ENCODE measurements at places on chromosomes 7 and 10. TPM values are rescaled to one million over a fixed set of nuclear protein-coding genes. Genes with fewer than 3 reads are reported as not detected.

IDI2 gene
- 2.9 TPM for total RNA-seq

DNA sequence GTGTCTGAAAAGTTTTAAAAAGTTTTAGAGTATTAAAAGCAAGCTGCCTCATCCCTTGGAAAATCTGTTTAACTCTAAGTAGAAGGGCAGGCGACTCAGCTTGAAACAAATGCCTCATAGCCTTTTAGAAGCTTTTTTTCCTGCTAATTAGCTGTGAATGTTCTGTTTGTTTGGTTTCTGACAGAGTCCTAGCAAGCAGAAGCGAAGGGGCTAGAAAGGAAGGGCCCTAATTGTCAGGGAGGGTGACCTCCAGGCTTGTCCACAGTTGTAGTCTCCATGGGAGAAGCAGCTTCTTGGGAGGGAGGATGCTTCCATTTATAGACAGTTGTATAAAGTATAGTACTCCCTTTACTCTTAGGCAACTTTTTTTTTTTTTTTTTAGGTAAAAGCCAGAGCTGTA is 90.9 kb downstream of the DNAJC1 start:
- no peak overlapping the region for H3K27ac ChIP-seq
- no peaks in the 10 kb centered on the region for H3K27me3 ChIP-seq
- DNase-seq = no peak
- peaks cover 9% of the 10 kb centered on the region for H3K36me3 ChIP-seq
- H3K4me3 ChIP-seq = no peak overlapping the region
- H3K4me1 ChIP-seq = no peaks in the 10 kb centered on the region

BEND7 gene
- 30.3 TPM for total RNA-seq

ATP6V0A4 gene
- total RNA-seq = not detected

ERVW-1 gene
- total RNA-seq = 0.18 TPM

GRCh38 chr10:116815641-116816415 is 33.5 kb upstream of the ENO4 start:
- H3K27ac ChIP-seq = no peak overlapping the region
- no peaks in the 10 kb centered on the region for H3K36me3 ChIP-seq
- H3K4me1 ChIP-seq = no peaks in the 10 kb centered on the region
- DNase-seq = no peak
- peaks cover 87% of the 10 kb centered on the region for H3K27me3 ChIP-seq

SNX10 gene
- total RNA-seq = 55.0 TPM

DNA sequence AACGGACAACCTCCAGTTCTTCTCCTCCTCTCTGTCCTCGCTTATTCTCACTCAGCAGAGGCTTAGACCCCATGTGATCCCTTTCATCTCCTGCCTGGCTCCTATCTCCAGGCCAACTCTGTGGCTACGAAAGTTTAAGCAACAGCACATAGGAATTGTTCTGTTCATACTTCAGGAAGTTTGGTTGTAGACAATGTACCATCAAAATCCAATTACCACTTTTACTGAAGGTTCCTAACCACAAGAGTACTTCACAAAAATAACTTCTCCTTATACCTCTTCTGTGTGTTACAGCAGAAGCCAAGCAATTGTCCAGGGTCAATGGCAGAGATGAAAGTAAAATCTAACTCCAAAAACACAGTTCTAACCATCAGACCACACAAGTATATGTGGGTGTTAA is 80.0 kb downstream of the SLC25A13 start:
- no peak overlapping the region for H3K27ac ChIP-seq
- DNase-seq = no peak
- no peaks in the 10 kb centered on the region for H3K36me3 ChIP-seq
- peaks cover 3% of the 10 kb centered on the region for H3K4me1 ChIP-seq

DNA sequence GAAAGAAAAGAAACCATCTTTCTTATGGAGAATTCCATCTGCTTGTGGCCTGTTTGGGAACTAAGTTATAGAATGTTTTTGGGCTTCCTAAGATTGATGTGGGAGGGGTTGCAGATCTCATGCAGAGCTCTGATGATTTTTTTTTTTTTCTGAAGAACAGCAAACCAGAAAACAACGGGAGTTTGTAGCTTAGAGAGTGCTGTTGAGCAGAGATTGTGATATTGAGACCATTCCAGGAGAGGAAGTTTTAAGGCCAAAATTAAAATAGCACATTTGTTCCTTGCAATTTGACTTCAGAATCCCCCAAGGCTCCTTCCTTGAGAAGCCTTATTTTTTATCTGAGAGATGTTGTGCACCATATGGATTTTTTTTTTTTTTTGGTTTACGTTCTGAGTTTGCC is 159.5 kb upstream of the NRP1 start:
- peak; percentile 61 for DNase-seq
- H3K27me3 ChIP-seq = no peaks in the 10 kb centered on the region
- H3K27ac ChIP-seq = no peak overlapping the region
- H3K4me3 ChIP-seq = no peak overlapping the region
- peaks cover 9% of the 10 kb centered on the region for H3K4me1 ChIP-seq
- no peaks in the 10 kb centered on the region for H3K36me3 ChIP-seq

- H3K27ac ChIP-seq = no peak overlapping the region
- H3K27me3 ChIP-seq = no peaks in the 10 kb centered on the region
- no peak for DNase-seq
Measured at GRCh38 chr7:142024547-142024946, 28.9 kb downstream of the MGAM start.

DNA sequence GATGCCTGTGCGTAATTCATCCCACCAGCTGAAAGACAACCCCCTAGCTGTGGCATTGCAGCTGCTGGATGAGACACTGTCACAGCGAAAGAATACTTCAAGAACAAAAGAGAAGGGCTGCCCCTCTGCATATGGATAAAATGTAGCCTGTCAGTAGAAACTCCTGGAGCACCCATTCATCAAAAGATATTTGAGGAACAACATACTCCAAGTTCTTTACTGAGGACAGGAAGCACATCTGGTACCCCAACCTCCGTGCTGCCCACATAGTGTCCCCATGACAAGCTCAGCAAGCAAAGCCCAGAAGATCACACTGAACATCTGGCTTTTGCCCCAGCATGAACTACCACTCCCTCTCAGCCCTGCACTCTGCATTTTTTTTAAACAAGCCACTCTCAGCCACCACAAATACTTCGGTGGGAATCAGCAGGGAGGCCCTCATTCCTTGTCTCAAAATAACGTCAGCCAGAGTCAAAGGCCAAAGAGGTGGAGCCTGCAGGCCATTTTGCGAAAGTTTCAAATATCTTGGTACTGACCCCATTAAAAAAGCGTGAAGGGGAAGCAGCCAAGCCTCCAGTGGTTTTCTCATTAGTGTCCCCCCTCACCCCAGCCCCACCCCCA is 1.7 kb downstream of the CREB3L2 start:
- H3K27me3 ChIP-seq = no peaks in the 10 kb centered on the region
- no peaks in the 10 kb centered on the region for H3K36me3 ChIP-seq
- peak overlapping the region; percentile 95 for H3K4me3 ChIP-seq
- peaks cover 61% of the 10 kb centered on the region for H3K4me1 ChIP-seq
- peak overlapping the region; percentile 97 for H3K27ac ChIP-seq
- DNase-seq = peak; percentile 89

CPA4 gene
- total RNA-seq = not detected

GRCh38 chr7:135409845-135410542 is 99.9 kb downstream of the CNOT4 start:
- no peak overlapping the region for H3K4me3 ChIP-seq
- no peaks in the 10 kb centered on the region for H3K27me3 ChIP-seq
- DNase-seq = no peak
- H3K27ac ChIP-seq = no peak overlapping the region

DNA sequence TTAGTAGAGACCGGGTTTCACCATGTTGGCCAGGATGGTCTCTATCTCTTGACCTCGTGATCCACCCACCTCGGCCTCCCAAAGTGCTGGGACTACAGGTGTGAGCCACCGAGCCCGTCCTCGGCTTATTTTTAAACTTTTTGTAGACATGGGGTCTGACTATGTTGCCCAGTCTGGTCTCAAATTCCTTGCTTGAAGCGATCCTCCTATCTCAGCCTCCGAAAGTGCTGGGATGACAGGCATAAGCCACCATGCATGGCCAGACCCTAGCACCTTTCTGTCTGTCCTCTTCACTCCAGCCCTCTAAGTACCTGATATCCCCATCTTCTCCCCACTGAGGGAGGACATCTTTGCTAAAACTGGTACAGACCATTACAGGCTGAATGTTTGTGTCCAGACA is 41.4 kb downstream of the TMEM130 start:
- no peak overlapping the region for H3K4me3 ChIP-seq
- H3K27me3 ChIP-seq = peaks cover 17% of the 10 kb centered on the region
- no peak for DNase-seq
- no peaks in the 10 kb centered on the region for H3K4me1 ChIP-seq

DNA sequence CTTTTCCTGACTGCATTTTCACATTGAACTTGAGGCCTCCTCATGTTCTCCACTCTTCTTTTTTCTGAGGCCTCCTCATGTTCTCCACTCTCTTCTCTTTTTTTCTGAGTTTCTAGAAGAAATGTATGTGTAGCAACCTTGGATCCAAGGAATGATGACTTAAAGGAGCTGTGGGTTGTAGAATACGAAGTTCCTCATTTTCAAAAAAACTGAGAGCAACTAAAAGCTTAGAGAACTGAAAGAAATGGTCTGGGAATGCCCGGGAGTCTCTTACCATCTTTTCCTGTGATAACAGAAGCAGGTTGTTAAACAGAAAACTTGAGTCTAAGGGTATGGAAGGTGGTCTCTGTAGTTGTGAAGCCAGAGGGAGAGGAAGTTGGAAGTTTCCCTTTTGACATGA is 32.8 kb downstream of the MRPS33 start:
- H3K27me3 ChIP-seq = no peaks in the 10 kb centered on the region
- no peak overlapping the region for H3K27ac ChIP-seq
- no peak for DNase-seq
- no peaks in the 10 kb centered on the region for H3K36me3 ChIP-seq

DNA sequence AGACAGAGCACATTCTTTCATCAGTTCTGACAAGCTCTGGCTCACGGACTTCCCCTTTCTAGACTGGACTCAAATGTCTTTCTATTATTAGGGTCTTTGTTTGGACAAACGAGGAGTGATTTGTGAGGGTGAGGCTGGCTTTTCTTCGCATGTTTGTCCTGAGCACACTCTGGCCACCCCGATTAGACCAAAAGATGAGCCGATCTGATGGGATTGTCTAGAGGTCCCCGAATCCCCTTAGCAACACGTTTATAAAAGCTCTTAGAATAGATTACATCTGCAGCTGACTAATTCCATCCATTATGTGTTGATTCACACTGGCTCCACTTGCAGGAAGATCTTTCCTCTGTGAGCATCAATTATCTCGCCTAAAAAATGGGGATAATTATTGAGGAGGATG is 675.4 kb upstream of the AUTS2 start:
- H3K4me3 ChIP-seq = no peak overlapping the region
- no peaks in the 10 kb centered on the region for H3K4me1 ChIP-seq
- H3K27ac ChIP-seq = no peak overlapping the region
- no peaks in the 10 kb centered on the region for H3K36me3 ChIP-seq
- no peaks in the 10 kb centered on the region for H3K27me3 ChIP-seq

CPN1 gene
- not detected for total RNA-seq

GRCh38 chr7:76149847-76150691 is 51.6 kb upstream of the SRRM3 start:
- H3K27me3 ChIP-seq = peaks cover 8% of the 10 kb centered on the region
- H3K4me3 ChIP-seq = peak overlapping the region; percentile 27

DNA sequence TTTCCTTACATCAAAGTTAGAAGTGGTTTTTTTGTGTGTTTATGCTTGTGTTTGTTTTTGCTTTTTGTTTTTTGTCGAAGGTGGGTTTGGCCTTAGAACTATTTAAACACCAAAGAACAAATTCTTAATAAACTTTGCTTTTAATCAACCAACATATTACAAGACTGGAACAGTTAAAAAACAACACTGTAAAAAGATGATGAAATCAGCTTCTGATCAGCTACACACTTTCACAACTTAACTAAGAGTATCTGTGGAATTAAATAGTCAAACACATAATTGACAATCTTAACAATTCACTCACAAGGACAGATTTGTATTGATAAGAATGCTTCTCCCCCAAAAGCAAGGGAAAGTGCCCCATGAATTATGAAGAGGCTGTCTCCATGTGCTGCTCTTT is 58.8 kb downstream of the MRPL32 start:
- H3K27me3 ChIP-seq = no peaks in the 10 kb centered on the region
- DNase-seq = no peak
- H3K27ac ChIP-seq = no peak overlapping the region
- H3K4me3 ChIP-seq = no peak overlapping the region
- no peaks in the 10 kb centered on the region for H3K36me3 ChIP-seq

TRIM73 gene
- 9.2 TPM for total RNA-seq

TMEM270 gene
- not detected for total RNA-seq

- H3K27me3 ChIP-seq = peaks cover 62% of the 10 kb centered on the region
- DNase-seq = no peak
- H3K4me1 ChIP-seq = peaks cover 59% of the 10 kb centered on the region
- H3K36me3 ChIP-seq = no peaks in the 10 kb centered on the region
- no peak overlapping the region for H3K27ac ChIP-seq
- peak overlapping the region; percentile 38 for H3K4me3 ChIP-seq
Measured at GRCh38 chr7:155374276-155375252, 76.9 kb downstream of the INSIG1 start.

GRCh38 chr7:28939844-28940544 is 18.1 kb downstream of the TRIL start:
- no peaks in the 10 kb centered on the region for H3K36me3 ChIP-seq
- DNase-seq = no peak
- no peaks in the 10 kb centered on the region for H3K4me1 ChIP-seq
- no peak overlapping the region for H3K4me3 ChIP-seq

DIP2C gene
- total RNA-seq = 29.5 TPM

CPA5 gene
- total RNA-seq = not detected

DNA sequence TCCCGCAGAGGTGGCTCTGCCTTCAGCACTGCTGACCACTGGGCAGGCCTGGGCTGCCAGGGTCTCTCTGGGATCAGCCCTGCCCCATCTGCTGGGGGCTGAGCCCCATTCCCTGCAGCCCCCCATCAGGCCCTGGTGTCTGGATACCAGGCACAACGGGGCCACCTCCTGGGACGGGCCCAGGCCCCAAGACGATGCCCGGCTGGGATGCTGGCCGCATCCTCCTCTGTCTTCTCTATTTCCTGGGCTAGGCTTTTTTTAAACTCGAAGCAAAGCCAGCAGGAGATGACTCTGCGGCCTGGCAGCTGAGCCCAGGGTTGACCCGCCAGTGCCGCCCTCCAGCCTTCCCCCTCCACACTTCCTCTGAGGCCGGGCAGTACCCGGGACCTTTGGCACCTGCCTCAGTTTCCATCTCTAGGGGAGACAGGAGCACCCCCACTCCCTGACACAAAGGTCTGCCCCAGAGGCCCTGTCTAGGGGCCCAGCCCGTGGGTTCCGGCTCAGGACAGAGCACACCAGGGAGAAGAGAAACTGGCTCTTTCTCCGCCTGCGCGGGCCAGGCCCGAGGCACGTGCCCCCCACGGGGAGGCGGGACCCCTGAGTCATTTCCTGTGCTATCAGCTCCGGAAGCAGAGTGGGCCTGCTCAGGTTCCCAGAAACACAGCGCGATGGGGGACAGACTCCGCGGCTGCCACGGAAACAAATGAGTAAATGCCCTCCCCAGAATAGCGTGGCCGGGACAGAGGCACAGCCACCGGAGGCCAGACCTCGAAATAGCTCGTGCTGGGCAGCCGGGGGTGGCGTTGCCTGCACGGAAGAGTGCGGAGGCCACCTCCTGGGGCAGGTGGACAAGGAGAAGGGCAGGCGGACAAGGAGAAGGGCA is 84.6 kb upstream of the PDGFA start:
- H3K27me3 ChIP-seq = no peaks in the 10 kb centered on the region
- peaks cover 28% of the 10 kb centered on the region for H3K4me1 ChIP-seq
- DNase-seq = peak; percentile 68

GRCh38 chr7:135712182-135712782 is 15.7 kb downstream of the SLC13A4 start:
- no peak for DNase-seq
- H3K27me3 ChIP-seq = no peaks in the 10 kb centered on the region
- no peak overlapping the region for H3K27ac ChIP-seq
- H3K36me3 ChIP-seq = no peaks in the 10 kb centered on the region
- H3K4me3 ChIP-seq = no peak overlapping the region

All from stomach (tissue), 19 donors.